ENCODE measurements at places on chromosomes 4 and X.
A peak's percentile ranks its signal among the peaks of the same experiment; 100 is the strongest.

DNA sequence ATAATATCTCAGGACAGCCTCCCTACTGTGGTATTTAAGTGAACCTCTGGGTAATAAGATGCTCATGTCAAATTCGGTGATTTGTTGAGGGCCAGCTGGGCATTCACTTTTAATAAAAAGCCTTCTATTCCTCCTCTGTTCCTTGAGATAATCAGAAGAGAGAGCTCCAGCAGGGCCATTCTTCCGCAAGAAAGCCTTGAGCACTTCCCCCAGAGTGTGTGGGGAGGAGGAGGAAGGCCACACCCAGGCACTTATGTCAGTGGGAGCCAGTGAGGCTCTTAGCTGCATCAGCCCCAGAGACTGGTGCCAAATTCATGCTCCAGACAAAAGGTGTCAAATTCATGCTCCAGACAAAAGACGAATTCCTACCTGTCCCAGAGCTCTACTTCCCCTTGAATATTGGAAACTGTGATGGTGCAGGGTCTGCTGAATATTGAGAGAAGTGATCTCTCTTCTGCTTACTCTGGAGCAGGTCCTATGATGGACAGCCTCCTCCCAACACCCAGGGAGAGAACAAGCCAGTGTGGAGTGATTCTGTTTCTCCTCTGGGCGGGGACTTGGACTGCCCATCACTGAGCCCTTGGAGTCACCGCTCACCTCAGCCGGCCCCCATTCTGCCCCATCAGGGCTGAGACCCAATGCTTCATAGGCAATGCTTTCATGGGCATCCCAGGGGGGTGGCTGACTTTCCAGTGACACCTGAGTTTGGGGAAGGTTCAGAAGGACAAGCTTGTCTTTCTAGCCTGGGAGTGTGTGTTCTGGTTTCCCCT lies 68.1 kb downstream of the FHDC1 start:
- DNase-seq = no peak

DNA sequence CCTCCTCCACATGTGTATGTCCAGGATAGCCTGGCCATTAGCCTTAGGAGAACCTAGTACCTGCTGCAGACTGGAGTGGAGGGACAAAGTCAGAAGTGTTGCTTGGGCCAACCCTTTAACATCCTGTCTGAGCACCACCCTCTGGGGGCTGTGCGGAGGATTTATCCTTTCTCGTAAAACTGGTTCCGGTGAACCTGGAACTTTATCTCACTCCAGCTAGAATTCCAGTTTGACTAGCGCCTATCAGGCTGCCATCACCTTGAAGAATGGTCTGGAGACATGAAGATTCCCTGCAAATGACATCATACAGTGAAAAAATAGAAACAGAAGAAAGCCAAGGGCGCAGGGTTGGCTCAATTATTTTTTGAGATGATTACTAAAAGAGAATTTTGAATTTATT lies 4.0 kb downstream of the TCEAL8 start:
- no peak for DNase-seq

DNA sequence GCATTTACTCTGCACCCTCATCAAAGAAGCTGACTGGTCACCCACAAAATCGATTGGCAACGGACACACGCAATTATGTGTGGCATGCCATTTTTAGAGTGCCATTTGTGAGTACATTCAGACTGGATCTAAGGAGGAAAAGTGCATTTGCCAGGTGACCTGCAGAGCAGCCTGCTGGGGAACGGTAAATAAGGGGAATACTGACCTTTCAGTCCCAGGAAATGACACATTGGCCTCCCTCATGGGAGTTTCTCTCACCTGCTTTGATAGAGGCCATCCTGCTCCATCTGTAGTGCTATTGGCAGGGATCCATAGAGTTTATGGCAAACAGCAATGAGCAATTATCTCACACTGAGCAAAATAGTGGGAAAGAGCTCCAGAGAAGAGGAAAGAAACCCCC lies 127.8 kb downstream of the DDX53 start:
- no peak for DNase-seq

DNA sequence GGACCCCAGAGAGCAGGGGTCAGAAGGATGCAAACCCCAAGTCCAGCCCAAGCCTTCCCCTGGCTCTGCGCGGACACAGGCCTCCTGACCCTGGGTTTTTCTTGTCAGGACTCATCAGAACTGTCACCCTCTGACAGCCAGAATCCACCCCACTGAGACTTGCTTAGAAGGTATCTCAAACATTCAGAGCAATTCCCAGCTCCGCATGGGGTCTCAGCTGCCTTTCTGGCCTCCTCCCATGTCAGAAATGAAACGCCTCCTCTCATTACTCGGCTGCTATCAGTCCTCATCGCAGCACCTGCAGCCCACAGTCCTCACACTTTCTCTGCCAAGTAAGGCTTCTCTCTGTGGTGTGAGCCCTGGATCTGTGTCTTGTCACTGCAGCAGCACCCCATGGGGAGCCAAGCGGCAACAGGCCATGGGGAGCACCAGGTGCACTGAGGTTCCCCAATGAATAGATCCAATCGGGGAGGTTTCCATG lies 97.8 kb downstream of the WFS1 start:
- no peak for DNase-seq

DNA sequence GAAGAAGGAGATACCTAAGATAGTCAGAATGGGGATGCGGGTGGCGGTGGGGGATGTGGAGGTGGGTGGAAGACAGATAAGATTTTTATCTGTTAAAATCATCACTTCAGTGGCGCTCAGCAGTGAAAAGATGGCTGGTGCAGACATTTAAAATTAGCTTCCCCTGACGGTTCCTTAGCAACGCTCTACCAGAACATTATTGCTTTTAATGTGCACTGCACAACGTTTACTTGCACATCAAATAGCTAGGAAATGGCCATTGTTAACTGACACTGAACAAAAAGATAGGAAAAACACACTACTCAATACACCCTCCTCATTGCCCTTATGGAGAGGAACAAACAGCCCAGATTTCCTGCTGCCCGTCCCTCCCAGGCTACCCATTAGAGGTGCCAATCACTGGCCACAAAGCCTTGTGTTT lies 61.0 kb upstream of the FTHL17 start:
- no peak for DNase-seq

DNA sequence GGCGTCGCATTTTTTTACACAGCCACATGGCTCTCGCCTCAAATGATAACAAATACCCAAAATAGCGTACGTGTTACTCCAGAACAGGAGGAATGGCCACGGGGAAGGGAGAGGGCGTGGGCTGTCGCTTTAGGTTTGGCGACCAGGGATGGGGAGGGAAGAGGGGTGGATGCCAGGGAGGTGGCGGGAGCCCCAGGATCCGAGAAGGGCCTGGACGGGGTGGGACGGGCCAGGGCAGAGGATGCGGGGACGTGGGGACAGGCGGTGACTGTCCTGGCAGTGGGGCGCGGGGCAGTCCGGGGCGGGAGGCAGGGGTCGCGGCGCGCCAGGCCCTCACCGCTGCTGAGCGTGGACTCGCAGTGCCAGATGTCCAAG lies 631 bp downstream of the TMEM47 start:
- DNase-seq = no peak

- no peak for DNase-seq
Measured at GRCh38 chr4:20172070-20172760, 79.5 kb upstream of the SLIT2 start.

- no peak for DNase-seq
Measured at GRCh38 chrX:15737190-15737958, 696 bp upstream of the CA5B start.

DNA sequence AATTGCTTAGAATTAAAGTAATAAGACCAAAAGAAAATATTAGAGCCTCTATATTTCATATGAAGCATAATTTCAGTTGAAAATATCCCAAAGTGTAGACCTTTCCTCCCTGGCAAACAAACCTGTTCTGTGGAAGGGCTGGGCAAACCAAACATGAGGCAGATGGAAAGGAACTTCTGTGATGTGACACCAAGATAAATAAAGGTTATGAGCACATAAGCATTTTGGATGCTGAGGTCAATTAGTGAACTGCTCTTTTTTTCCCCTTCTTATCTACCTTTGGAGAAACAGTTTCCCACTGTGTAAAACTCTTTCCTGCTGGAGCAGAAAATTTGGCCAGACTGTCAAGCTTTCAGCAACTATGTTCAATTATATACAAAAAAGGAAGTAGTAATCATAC lies 109.6 kb upstream of the STIM2 start:
- DNase-seq = no peak

DNA sequence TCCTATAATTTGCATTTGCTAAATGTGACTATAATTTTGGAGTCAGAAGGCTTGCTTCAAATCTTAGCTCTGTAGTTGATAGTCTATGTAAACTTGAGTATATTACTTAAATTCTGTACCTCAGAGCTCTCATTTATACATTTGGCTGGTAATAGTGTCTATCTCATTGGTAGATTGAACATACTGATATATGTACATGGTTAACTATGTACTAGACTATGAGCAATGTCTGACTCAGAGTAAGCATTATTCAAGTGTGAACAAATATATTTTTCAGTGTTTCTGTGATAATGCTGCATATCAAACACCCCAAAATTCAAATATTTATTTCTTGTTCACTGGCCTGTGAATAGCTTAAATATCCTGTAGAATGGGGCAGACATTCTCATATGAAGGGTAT lies 1568.9 kb upstream of the PABPC4L start:
- no peak for DNase-seq

GRCh38 chrX:155747520-155747919 lies 133.6 kb upstream of the VAMP7 start:
- peak; percentile 42 for DNase-seq

- DNase-seq = no peak
Measured at GRCh38 chrX:45479835-45480422, 279.3 kb upstream of the DIPK2B start.

DNA sequence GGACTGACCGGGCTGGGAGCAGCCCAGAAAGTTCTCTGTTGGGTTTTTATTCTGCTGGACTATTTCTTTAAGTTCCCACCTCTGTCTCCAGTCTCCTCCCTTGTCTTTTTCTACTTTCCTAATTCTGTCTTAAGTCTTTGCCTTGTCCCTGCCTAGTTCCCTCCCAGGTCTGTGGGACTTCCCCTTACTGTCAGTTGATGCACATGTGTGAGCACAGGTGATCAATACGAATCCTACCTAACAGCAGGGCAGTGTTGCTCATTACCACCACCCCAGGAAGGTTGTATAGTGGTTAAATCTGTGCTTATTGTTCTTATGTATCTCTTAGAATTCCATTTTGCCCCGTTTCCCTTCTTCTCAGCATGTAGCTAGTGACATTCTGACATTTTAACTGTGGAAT lies 62.1 kb downstream of the GALNTL6 start:
- no peak for DNase-seq

DNA sequence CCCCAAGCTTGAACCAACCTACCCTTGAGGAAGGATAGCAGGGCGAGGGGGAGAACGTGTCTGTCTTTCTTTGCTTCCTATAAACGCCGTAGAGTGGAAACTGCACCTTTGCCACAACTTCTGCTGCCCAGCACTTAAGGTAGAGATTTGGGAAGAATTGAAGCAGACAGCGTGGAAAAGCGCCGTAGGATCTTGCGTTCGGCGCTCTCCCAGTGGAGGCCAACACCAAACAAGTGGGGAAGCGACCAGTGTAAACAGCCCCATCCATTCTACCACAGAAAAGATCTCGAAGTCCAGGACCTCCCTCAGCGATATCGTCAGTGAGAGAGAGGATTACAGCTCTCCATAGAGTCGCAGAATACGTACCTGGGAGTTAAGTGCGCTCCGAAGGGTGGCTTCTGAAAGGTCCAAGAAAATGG lies 3.9 kb upstream of the NKX6-1 start:
- no peak for DNase-seq

DNA sequence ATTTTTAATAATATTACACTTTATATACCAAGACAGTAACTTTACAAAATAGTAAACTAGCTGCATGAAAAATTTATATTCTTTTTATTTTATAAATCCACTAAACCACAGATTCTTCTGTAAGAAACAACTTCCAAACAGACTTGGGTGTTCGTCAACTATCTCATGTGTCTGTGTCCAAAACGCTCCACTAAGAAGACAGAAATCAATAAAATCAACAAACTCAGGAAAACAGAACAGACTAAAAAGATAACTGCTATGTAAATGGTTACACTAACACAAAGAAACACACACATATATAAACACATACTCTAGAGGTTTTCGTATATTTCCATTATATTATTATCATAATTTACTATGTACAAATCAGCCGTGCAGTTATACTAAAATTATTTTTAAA lies 158.4 kb downstream of the PPP3CA start:
- no peak for DNase-seq

GRCh38 chr4:24511371-24512063 lies 72.8 kb downstream of the DHX15 start:
- no peak for DNase-seq

All from hematopoietic multipotent progenitor cell (in vitro differentiated cells).